ENCODE measurements at places on chromosomes 7 and 10.

DNA sequence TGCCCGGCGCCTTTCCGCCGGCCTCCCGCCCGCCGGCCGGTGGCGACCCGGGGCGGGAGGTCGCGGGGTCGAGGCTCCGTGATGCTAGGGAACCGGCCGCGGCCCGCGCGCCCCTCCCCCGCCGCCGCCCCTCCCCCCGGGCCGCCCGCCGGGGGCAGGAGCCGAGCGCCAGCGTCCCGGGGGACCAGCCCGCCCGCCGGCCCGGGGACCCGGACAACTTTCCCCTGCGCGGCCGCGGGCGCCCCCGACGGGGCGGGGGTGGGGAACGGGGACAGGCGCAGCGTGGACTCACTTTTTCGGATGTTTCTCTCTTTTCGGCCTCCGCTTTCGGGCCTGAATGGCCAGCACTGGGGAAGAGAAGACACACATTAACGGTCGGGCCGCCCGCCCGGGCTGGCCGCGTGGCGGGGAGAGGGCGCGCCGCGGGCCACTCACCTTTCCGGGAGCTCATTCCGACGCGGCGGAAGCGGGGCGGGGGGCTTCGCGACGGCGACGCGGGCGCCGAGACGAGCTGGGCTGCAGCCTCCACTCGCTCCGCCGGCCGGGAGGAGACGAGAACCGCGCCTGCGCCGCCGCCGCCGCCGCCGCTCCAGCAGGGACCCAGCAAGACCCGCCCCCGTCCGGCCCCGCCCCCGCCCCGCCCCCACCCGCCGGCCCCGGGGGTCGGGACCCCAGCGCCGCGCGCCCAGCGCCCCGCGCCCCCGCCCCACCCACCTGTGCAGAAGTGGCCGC, at the start of gene SRPK2:
Gene SRPK2, minus strand, starts transcription at position 566 of the 732 bp plus-strand sequence.
- DNase-seq: no peak

GRCh38 chr10:52020702-52021101, 293.4 kb upstream of the DKK1 start:
- DNase-seq: no peak

DNA sequence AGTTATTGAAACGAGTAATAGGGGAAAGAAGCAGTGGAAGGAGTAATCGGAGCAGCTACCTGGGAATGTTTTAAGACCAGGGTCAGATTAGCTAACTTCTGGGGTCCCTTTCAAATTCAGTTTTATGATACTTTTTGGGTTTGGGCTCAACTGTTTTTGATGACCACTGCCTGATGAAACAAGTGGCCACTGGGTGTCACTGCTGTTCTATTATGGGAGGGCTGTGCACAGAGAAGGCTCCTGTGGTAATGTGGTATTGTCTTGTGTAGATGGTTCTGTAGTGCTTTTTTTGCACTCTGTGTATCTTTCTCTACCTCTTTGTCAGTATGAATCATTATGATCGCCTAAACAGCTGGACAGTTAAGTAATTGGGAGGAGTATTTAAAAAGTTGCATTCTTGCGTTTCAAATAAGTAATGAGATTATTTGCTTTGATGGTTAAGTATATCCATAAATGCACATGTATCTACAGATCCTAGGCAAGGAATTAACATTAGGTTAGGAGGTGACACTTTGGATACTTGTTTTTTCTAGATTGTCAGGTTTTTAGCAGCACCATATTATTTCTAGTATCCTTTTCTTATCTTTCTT, 128.4 kb downstream of the ABCA13 start:
- no peak for DNase-seq

- peak; percentile 6 for DNase-seq
Observed at GRCh38 chr7:128236924-128237586, 4.0 kb upstream of the LEP start.

- no peak for DNase-seq
Observed at GRCh38 chr7:143085109-143085508, 33.0 kb downstream of the OR6V1 start.

All from fibroblast of skin of left biceps (primary cell).